ENCODE measurements at places on chromosomes 5 and 9.

- DNase-seq = peak; percentile 89
Observed at GRCh38 chr5:38323645-38324295, 65.4 kb downstream of the EGFLAM start.

- no peak for DNase-seq
Observed at GRCh38 chr9:5994493-5994892, 20.9 kb downstream of the RANBP6 start.

- DNase-seq = no peak
Observed at GRCh38 chr9:98083566-98084183, 27.1 kb downstream of the NANS start.

DNA sequence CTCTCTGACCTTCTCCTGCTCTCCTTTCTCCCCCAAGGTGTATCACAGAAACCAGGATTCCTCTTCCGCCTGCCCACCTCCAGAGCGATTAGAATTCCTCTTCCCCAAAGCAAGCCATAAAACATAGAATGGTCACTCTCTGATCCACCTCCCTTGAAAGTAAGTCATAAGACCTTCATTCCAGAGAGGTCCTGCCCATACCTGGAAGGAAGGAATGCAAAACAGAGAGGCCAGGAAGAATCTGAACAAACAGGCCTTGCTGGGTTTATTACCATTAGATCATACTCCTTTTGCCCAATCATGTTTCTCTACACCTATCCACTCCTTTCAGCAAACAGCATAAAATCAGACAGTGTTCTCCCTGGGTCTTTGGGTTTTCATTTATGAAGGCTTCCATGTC is 21.0 kb downstream of the CDKL3 start:
- no peak for DNase-seq

GRCh38 chr9:77158772-77159513 is 18.4 kb upstream of the VPS13A start:
- DNase-seq = peak; percentile 53

DNA sequence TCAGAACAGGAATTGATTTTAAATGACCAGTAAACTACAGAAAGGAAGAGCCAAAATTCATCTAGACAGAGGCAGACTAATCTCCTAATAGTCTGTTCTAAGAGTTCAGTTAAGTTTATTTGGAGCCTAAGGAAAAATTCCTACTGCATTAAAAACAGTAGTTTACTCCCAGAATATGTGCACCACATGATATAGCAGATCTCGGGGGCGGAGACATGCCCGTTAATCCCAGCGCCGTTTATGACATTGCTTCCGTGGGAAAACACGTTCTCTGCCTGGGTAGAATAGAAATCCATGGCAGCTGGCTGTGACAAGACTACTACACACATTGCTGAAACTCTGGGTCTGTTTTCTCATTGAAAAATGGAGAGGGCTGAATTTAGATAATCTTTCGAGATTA is 11.4 kb downstream of the HABP4 start:
- DNase-seq = peak; percentile 25

DNA sequence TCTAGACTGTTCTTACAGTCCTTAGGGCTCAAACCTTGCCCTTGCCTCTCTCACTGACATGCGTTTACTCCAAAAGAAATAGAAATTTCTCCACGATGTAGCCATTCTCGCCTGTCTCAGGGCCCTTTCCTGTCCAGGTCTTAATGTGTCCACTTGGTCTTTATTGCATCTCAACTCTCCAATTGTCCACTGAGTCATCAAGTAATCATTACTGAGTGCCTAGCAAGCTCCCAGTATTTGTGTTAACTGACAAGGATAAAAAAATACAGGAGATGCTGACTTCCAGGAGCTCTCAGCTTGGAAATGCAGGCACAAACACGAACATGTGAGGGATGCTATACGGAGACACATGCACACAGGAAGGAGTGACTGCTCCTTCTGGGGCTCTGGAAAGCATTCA is 147.3 kb downstream of the ARSB start:
- no peak for DNase-seq

- DNase-seq = no peak
Observed at GRCh38 chr5:180593446-180594206, 2.3 kb upstream of the SCGB3A1 start.

GRCh38 chr5:4230786-4231641 is 635.4 kb downstream of the IRX1 start:
- no peak for DNase-seq

- DNase-seq = no peak
Observed at GRCh38 chr5:54539001-54539400, 21.4 kb downstream of the SNX18 start.

DNA sequence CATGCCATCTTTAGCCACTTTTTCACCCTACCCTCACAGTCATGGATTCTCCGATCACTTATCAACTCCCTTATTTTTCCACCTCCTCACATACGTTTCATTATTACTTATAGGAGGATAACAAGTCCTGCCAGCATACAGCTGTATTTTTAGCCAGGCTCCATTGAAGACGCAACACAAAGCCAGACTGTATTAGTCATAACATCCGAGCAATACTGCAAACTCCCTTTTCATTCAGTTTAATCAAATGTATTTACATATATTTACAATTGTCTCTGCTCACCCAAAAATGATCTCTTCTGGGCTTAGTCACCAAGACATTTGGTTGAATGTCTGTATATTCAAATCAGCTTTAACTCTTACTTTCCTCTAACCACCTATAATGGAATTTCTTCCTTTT is 126.4 kb upstream of the PRLR start:
- DNase-seq = no peak

GRCh38 chr5:170781946-170782345 is 1.6 kb upstream of the GABRP start:
- no peak for DNase-seq

- DNase-seq = no peak
Observed at GRCh38 chr5:60494635-60495034, 205.3 kb downstream of the DEPDC1B start.

- no peak for DNase-seq
Observed at GRCh38 chr5:162683284-162683683, 615.7 kb downstream of the GABRG2 start.

DNA sequence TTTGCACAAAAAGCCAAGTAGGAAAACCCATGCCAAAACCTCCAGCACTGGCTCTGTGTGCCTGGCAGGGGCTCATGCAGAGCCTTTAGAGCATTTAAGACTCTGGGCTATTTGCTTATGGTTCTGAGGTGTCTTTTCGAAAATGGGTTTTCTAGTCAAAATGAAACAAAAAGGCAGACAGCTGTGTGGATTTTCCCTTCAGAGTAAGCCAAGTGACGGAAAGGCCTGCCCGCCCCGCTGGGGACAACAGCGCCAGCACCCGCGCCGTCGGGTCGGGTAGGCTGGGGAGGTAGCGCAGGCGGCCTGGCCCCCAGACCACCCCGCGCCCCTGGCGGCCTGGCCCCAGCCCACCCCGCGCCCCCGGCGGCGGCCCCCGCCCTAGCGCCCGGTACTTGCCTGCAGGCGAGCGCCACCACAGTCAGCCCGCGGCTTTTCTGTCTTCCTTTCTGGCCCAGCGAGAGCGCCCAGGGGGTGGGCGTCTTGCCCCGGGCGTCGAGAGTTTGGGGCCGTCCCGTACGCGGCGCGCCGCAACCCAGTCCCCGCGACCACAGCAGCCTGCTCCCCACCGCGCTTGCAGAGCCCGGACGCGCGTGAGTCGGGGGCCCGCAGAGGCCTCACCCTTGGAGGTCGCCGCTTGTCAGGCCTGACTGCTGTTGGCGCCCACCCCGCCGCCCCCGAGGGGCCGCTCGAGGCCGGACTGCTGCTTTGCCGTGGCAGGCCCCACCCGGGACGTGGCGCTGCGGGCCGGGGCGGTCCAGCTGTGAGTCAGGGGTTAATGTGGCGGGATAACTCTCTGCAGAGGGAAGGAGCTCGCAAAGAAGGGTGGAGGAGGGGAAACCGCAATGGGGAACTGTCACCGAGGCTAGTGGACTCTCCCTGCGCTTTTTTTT is at the start of gene TICAM2:
Gene TICAM2, minus strand, starts transcription at position 779 of the 890 bp plus-strand sequence. CDS start 21,223 bp downstream, outside the sequence.
- DNase-seq = peak; percentile 76

GRCh38 chr5:128537221-128537999 is 635 bp downstream of the FBN2 start:
- no peak for DNase-seq

- DNase-seq = peak; percentile 76
Observed at GRCh38 chr5:131242728-131243255, 21.1 kb upstream of the CDC42SE2 start.

DNA sequence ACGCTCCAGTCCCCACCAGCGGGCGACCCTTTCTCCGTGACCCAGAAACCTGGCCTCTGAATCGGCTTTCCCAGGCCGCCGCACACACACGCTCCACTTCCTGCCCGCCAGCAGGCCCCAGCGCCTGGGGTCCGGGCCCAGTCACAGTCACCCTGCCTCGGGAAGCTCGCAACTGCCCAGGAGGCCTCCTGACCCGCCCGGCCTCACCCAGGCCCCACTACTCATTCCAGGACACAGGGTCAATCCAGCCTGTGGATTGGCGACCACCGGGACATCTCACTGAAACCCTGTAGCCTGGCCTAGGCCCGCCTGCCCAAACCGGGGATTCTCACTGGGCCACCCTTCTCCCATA is 2.7 kb upstream of the IRX4 start:
- no peak for DNase-seq

DNA sequence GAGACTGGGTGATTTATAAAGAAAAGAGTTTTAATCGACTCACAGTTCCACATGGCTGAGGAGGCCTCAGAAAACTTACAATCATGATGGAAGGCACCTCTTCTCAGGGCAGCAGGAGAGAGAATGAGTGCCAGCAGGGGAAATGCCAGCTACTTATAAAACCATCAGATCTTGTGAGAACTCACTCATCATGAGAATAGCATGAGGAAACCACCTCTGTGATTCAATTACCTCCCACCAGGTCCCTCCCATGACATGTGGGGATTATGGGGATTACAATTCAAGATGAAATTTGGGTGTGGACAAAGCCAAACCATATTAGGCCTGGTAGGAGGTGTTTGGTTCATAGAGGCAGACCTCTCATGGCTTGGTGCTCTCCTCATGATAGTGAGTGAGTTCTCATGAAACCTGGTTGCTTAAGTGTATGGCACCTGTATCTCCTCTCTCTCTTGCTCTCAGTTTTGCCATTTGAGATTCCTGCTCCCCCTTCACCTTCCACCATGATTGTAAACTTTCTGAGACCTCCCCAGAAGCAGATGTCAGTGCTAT is 39.8 kb downstream of the GAPT start:
- no peak for DNase-seq

- DNase-seq = no peak
Observed at GRCh38 chr5:77294185-77294584, 83.7 kb downstream of the PDE8B start.

DNA sequence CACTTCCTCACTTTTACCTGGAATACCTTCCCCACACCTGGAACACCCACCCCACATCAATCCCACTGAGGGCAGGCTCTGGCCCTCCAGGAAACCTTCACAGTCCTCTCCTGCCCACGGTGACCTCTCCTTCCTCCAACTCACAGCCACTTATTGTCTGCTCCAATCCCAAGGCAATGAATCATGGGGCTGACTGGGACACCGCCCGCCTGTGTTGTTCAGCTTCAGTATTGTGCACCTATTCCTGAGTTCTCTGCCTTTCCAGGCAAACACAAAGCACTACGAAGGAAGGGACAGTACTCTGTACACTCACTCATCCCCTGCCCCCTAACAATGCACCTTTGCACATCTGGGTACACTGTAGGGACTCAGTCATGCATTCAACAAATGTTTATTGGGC is 7.3 kb downstream of the PCDH1 start:
- DNase-seq = no peak

- DNase-seq = no peak
Observed at GRCh38 chr5:73303148-73304079, 130.4 kb downstream of the TMEM174 start.

DNA sequence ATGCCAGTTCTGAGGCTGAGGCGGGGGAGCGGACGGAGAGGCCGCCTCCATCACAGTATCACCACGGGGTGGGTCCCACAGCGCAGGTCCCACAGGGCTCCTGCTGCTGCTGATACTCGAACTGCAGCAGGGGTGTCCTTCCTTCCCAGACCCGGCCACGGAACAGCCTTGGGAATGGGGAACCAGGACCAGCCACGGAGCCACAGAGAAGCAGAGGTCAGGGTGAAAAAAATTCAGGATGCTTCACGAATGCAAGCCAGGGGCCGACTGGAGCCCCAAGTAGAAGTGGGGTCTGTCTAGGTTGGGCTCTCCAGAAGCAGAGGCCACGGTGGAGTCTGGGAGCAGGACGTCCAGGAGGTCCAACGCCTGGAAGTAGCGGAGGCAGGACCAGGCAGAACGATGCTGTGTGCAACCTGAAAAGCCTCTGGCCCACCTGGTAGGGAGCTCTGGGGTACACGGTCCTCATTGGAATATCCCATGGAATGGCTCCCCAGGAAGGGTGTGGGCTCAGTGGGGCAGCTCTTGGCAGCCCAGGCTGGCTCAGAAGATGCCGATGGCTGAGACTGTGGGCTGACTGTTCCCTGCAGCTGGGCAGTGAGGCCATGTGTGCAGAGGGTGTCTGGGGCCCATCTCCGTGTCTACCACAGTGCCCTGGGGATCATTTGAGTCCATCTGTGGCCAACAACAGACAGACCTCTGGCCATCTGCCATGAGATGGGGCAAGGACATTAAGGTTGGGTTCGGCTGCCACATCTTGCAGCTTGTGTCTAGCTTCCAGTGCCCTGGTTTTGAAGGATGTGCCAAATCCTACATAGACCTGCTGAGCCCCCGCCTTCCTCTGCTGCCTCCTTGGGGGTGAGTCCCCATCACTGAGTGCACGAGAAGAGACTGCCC is 66.9 kb upstream of the FCN1 start:
- DNase-seq = no peak

- DNase-seq = no peak
Observed at GRCh38 chr9:83035143-83035542, 27.8 kb downstream of the RASEF start.

DNA sequence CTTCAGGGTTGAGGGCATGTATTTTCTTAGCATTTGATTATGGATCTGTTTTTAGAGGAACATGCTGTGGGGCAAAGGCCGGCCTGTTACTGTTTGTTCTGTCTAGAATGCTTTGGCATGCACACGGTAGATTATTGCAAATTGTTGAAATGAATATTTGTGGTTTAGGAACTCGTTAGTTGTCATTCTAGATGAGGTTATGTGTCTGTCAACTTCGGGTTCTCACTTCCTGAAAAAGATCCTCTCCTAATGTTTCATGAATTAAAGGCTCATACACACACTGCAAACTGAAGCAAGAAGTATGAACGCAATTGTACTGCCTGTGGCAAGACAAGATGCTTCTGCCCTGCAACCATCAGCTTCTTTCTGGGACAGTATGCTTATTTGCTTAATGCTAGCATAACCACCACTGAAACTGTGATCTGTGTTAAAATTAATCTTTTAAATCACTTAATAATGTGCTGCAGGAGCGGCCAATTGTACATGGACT is 99.6 kb downstream of the BASP1 start:
- DNase-seq = peak; percentile 74

- DNase-seq = peak; percentile 66
Observed at GRCh38 chr5:40383749-40384651, 295.7 kb upstream of the PTGER4 start.

DNA sequence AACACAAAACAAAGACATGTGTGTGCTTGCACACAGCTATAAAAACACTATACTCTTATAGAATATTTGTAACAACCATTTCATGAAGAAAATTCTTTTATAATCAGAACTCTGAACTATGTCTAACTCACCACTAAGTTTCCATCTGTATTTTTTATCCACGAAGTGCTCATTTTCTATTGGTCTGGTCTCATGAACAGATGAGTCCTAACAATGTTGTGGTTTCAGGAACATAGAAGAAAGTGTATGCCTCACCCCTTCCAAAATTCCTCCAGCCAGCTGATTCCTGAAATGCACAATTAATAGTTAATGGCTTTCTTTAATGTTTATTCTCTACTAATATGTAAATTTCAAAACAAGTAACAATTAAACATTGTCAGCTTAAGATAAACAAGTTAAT is 325.3 kb upstream of the GRAMD2B start:
- no peak for DNase-seq
